Fibroblast of the conjunctiva (primary cell): ENCODE measurements at places on chromosomes 7 and 10.

DNA sequence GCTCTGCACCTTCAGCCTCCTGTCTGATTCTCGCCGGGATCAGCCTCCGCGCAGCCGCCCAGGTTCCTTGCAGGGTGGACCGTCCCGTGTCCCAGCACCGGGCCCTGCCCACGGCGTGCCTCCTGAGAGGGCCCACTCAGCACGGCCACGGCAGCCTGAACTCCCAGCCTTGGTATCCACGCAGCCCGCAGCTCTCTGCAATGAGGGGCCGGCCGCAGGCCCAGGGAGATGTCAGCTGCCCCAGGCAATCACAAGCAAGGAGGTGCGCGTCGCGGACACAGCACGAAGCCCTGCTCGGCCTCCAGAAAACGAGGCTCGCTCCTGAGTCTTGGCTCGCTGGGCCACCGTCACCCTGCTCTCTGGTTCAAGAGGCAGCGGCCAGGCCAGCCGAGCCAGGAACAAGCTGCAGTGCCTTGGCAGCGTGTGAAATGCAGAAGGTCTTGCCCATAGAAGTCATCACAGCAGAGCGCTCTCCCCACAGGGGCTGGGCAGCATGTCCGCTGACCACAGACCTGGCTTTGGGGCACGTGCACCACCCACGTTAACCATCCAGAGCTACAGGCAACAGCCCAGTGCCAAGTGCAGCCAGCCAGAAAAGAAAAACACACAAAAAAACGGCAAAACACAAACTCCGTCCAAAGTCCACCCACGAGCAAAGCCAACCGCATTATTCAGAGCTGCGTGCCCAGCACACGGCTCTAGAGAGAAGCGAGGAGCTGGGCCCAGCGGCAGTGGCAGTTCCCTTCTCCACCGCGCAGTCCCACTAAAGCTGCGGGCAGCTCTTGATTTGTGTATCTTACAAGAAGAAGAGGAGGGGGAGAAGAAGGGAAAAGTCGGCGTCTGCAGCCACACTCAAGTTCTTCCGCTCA is 13.9 kb downstream of the GPER1 start:
- DNase-seq, result no peak

DNA sequence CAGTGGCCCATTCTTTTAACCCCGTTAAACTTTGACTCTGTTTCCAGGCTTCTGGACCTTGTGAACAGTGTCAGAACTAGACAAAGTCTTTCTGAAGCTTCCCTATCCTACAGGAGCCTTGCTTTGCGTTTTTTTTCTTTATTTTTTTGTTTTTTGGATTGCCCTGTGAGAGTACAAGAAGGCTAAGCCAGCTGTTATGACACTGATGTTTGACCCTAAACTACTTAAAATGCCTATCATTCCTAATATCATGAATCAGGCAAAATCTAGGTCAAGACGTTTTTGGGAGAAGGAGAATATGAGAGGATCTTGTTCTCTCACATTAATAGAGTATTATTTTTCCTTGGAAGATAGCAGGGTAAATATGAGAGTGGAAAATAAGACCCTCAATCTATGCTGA is 79.8 kb downstream of the EPDR1 start:
- no peak for DNase-seq

DNA sequence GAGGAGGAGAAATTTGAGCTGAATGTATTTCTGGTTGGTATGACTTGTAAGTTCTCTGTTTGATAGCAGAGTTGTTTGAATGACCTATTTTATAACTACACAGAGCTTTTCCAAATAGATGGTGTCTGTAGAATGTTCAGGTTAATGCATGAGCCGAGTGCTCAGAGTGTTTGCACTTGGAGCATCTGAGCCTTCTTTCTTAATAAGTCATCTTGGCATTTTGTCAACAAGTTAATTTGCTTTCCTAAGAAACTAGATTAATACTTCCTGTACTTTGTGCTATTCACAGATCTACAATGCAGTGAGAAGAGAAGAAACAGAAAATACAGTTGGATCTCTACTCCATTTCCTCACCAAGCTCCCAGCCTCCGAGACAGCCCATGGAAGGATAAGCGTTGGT is 138.2 kb downstream of the PLCE1 start:
- DNase-seq, result no peak

GRCh38 chr7:98133181-98133580 is 26.5 kb downstream of the LMTK2 start:
- no peak for DNase-seq

DNA sequence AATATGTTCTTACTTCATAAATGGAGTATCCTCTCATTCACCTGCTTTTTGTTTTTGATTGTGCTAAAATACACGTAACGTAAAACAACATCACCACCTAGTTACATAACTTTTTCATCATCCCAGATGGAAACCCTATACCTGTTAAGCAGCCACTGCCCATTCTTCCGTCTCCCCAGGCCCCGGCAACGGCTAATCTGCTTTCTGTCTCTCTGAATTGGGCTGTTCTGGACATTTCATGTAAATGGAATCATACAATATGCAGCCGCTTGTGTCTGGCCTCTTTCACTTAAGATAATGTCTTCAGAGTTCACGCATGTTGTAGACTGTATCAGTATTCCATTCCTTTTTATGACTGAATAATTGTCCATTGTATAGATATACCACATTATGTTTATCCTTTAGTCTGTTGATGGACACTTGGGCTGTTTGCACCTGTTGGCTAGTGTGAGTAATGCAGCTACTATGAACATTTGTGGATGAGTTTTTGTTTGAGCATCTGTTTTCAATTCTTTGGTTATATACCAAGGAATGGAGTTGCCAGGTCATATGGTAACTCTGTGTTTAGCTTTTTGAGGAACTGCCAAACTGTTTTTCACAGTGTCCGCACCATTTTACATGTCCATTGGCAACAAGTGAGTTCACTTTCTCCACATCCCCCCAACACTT is 14.1 kb upstream of the SUN1 start:
- DNase-seq, result peak; percentile 81

- no peak for DNase-seq
Observed at GRCh38 chr10:60490013-60490412, 100.3 kb upstream of the ANK3 start.

- no peak for DNase-seq
Observed at GRCh38 chr10:88107296-88108097, 244.1 kb downstream of the PTEN start.

DNA sequence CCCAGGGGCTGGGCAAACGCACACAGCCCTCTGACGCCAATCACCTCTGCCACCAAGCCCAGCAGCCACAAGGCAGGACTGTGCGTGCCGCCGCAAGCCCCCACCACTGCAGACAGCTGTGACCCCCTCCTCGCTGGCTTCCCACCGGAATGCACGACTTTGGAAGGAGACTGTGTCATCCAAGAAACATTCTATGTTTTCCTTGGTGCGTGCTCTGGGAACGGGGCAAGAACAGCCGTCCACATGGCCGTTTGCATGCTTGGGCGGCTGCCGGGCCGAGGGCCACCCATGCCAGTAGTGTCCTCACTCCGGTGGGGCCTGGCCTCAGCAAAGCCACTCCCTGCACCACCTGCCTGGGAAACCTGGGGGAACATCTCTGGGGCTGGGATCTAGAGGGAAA is 17.6 kb upstream of the ELN start:
- no peak for DNase-seq

- DNase-seq, result no peak
Observed at GRCh38 chr10:112168733-112169132, 14.8 kb downstream of the GPAM start.

DNA sequence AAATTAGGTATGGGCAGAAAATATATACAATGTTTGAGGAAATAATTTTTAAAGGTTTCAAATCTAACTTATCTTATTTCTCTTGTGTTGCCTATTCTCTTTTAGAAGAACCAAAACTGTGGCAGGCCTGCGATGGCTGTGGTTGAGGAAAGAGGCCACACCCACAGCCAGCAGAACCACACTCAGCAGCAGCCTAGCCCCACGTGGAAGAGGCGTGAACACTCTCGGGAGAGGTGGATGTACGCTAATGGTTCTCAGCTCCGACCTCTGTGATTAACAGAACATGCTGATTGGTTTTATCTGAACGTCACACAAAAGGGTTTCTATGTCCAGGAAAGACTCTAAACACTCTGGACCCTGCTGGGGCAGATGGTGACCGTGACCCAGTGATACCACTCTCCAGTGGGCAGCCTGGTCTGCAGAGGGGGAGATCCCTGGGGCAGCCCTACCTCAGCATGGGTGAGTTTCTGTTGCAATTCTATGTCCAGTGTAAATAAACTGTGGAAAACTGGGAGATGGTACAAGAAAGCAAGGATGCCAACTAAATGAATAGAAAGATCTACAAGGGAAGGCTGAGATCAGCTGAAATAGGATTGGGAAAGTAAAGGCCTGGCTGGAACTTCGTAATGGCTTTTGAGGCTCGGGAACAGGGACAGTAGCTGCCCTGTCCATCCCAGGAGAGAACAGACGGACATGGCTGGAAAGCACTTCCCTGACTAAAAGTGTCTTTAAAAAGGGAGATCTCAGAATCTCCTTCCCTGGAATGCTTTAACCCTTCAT is 26.6 kb downstream of the DIP2C start:
- no peak for DNase-seq

DNA sequence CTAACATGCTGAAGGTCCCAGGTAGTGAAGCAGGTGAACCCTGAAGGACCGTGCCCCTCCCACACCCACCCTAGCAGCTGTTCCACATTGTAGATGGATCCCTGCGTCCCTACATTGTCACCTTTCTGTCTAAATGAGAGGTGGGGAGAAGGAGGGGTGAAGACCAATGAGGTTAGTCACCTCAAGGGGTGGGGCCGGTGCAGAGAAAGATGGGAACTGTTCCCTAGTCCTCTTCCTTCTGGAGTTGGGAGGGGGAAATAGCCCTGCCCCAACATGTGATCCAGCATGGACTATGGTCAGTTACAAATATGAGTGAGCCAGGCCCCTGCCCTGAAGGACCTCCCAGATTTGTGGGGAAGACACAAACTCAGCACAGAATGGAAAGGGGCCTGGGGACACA is 124.5 kb downstream of the LHPP start:
- DNase-seq, result no peak

DNA sequence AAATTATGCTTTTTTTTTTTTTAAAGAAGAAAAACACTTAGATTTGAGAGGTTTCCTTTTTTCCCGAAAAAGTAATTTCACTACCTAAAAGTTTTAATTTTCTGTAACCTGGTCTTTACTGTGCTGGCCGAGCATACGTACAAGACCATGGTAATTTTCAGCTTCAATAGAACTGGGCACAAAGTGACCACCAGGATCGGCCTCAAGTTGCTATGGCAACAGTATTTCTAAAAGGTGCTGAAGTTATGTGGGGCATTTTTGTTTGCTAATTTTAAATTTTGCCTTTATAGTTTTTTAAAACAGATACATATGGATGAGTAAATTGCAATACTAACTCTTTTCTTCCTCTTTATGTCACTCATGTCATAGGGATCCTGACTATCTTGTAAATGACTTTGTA is 69.4 kb downstream of the FAM204A start:
- DNase-seq, result no peak

DNA sequence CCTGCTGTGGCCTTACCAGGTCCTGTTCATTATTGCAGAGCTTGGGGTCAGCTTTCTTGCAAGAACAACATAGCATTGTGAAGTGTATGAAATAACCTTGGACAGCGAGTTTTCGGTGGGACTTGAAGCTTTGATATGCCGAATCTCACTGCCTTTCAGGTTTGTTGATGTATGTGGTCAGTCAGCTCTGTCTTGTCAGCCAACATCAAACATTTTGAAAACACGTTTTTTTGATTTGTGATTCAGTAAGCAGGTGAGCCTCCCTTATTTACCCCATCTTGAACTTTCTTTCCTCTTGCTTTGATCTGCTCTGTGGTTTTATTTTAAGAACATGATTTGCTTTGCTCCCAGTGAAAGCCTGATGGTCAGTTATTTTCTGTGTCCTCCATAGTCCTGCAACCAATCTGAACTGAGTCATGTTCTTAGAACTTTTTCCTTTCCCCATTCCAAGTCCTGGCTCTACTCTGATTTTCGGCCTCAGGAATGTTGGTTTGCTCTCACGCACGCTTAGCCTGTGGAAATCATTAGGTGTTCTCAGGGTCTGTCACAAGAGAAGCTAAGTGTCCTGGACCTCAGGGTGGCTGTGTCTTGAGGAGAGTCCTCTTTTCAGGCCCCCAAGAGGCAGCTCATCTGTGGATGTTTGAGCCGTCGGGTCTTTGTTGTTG is 8.7 kb downstream of the WBP1L start:
- no peak for DNase-seq

DNA sequence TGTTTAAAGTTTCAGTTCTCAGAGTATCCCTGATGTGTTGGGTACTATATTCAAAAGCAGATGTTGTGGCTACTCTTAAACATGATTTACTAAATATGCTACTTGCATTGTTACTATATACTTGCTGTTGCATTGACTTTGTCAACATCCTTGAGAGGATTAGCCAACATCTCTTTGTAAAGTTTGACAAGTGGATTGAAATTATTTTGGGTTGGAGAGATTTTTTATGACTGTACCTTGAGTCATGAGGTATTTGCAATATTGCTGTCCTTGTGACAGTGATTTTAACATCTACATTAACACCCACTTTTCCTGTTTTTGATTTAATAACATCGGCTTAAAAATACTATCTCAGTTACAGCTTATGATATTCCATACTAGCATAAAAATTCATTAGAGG is 31.9 kb downstream of the MRC1 start:
- DNase-seq, result no peak

DNA sequence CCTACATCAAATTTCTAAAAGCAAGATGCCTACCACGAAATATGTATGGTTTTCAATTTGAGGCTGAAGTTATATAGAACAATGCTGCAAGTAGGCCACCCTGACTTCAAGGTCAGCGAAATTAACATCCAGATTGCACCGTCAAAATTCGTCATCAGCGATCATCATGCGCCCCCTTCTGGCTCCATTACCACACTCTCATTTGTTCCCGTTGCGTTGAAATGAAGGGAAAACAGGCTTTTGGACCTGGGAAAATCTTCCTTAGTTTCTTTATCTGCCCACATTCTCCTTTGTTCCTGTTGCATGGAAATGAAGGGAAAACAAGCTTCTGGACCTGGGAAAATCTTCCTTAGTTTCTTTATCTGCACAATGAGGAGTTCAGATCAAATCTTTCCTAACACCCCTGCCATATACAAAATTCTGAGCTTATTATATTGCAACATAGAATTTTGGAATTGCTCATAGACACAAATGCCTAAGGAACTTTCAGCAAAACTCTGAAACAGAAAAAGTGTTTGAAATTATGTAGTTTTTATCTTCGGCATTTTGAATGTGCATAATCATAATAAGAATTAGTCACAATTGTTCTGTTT is 98.2 kb upstream of the PRKCQ start:
- DNase-seq, result peak; percentile 12

DNA sequence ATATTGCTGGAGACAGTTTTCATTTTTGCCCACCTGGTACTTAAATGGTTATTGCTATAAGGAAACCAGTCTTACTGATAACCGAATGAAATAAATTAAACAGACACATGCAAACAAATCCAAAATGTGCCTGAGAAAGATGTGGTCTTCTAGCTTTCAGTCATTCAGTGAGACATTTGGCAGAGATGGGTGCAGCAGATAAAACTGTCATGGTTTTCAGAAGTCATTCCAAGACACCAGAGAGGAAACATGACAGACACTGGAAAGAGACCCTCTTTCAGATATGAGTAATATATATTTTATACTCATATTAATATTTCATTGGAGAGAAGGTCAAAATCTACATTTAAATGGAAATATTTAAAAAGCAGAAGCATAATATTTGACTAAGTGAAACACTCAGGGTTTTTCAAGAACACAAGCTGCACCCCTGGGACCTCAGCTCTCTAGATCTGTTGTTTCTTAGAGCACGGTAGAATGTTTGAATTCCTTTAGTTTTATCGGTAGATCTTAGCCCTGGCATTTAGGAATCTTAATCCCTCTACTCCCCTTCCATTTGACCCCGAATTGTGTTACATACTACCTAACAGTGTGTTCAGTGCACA is 246.1 kb downstream of the AUTS2 start:
- no peak for DNase-seq

GRCh38 chr10:70737250-70737649 is 47.9 kb downstream of the TBATA start:
- DNase-seq, result no peak

GRCh38 chr7:151676759-151677158 is 157.1 kb upstream of the RHEB start:
- no peak for DNase-seq
